ENCODE measurements at places on chromosomes 16 and 17.

GRCh38 chr16:72838951-72839350 is 209.0 kb downstream of the ZFHX3 start:
- DNase-seq: no peak

- no peak for DNase-seq
These were observed 808.3 kb upstream of the EEF2KMT start for GRCh38 chr16:5905935-5906334.

GRCh38 chr16:10180042-10180770 is 2.0 kb downstream of the GRIN2A start:
- no peak for DNase-seq

DNA sequence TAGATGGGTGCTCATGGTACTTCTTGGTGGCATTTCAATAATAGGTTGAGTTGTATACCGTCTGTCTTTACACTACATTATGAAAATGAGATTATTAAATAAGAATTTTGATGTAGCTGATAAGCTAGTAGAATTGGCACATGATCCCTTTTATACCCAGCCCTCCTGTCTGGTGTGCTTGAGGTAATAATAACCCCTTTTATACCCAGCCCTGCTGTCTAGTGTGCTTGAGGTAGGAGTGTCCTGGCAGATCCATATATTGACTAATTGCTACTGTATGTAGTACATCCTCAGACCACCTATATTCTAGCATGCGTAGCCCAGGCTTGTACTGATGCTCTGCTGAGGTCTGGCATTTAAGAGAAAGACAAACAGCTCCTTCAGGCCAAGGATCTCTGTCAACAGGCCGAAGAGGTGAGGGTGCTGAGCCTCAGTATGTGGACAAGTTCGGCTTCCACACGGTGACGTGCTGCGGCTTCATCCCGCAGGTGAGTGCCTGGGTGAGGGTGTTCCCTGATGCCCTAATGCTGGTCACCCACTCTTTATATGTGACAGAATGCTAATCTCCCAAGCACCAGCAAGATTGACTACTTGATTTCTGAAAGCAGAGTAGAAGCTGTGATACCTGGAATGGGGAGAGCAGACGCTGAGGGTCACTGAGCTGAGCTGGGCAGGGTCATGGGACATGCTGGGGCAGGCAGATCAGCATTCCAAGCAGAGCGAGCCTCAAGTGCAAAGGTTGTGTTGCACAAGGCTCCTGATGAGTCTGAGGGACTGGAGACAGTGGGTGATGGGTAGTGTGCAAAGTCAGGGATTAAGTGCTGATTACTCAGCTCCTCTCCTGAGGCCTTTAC is 5.7 kb downstream of the FN3K start:
- DNase-seq: no peak

GRCh38 chr16:2428051-2428783 is 1.0 kb upstream of the CCNF start:
- DNase-seq: peak; percentile 74

- DNase-seq: peak; percentile 92
These were observed 63.9 kb downstream of the RTN4RL1 start for GRCh38 chr17:1961189-1961588.

- no peak for DNase-seq
These were observed 10.6 kb upstream of the GFOD2 start for GRCh38 chr16:67729636-67730248.

GRCh38 chr17:55584055-55584685 is 72.9 kb upstream of the SMIM36 start:
- no peak for DNase-seq

GRCh38 chr17:19546289-19547065 is 12.8 kb downstream of the SLC47A1 start:
- no peak for DNase-seq

DNA sequence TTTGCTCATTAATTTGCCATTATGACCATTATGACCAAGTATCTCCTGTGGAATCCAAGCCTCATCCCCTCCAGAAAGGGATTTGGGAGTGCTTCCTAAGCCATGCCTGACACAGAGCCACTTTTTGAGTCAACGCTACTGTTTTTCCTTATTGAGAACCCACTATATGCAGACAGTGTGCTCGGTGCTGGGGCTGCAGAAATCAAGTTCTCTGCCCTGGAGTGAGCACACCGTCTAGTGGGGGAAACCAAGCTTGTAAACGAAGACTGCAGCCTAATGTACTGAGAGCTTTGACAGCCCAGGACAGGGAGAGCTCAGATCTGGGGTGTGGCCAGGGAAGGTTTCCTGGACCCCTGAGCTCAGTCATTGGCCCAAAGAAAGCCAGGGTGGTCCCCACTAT is 111.0 kb downstream of the ENGASE start:
- DNase-seq: no peak

DNA sequence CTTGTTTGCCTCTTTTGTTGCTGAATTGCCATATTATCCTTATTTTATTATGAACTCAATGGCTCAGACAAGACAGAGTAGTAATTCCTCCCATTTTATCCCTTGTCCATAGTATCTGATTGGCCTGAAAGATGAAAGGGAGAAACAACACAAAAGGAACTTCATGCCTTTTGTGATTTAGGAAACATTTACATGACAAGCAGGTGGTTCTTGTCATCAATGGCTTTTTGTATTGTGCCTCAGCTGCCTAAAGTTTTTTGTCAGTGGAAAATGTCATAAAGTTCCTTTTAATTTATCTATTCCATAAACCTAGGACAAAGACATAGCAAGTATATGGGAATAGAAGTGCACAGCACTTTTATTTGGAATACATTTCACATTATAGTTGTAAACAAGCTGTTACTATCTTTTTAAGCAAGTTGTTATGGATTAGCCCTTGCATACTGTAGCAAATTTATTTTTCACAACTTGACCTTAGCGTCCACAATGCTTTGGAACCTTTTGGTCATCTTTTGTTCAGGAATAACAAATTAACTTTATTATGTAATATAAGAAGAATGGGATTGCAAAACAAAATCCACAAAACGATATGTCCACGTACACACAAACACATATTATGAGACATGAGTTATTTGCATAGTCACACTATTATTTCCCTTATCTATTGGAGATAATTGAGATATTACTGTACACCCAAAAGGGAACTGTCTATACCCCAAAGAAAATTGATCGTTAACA is 12.4 kb upstream of the MPHOSPH6 start:
- no peak for DNase-seq

- DNase-seq: no peak
These were observed 12.5 kb downstream of the POLR2A start for GRCh38 chr17:7496470-7497183.

DNA sequence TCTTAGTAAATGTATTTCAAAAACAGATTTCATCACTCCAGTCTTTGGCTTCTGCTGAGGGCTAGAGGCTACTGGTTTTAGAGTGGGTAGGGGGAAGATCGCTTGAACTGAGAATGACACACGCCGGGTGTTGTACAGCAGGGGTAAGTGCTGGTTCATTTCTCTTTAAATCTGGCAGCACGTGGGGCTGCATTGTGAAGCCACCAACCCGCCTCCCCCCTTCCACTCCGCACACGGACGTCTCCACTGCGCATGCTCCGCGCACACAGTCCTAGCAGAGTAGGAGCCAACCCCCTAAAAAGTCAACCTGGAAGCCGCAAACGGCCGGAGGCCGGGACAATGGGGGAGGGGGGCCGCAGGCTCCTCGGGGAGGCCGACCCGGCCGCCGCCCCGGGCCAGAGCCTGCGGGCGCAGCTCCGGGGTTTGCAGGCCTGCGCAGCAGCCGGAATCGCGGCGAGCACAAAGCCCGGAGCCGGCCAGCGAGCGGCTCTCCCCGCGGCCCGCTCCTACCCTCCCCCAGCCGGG is 1.3 kb downstream of the UBE2G1 start:
- peak; percentile 96 for DNase-seq

GRCh38 chr16:25751230-25751835 is 59.6 kb downstream of the HS3ST4 start:
- no peak for DNase-seq

DNA sequence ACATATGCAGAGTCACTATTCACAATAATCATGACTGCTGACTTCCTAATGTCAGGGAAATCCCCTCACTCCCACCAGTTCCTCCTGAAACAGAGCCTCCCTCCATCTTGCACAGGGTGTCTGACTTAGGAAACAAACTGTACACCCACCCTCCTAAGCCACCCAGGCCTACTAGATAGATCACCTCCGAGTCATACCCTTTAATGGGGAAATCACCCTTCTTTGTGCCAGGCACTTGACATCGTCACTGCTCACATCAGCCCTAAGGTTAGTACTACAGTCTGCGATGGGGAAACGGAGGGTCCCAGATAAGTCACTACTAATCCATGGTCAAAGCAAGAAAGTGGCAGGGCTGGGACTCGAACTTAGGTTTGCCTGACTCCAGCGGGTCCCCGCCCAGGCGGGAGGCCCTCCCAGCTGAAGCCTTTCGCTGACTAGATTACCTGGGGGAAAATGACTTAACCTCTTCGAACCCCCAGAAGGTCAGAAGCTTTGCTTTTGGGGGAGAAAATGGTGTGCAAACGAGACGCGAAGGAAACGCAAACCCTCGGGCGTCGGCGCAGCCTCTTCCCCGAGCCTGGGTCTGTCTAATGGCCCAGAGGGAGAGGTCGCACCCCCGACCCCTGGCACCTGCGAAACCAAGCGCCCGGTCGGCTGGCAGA is 3.4 kb upstream of the MLLT6 start:
- peak; percentile 61 for DNase-seq

DNA sequence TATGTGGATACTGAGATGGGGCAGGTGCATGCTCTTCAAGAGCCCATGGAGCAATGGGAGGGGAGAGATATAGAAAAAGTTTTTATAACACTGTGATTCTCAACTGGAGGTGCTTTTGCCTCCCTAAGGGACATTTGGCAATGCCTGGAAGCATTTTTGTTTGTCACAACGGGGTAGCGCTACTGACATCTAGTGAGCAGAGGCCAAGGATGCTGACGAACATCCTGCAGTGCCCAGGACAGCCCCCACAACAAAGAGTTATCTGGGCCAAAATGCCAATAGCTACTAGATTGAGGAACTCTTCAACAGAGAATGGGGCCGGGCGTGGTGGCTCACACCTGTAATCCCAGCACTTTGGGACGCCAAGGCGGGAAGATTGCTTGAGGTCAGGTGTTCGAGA is 67.2 kb upstream of the CLEC3A start:
- DNase-seq: no peak

- DNase-seq: peak; percentile 92
These were observed at the start of gene RHBDF1 for GRCh38 chr16:72561-73548. RHBDF1 (minus strand) TSS chr16:72631; CDS start chr16:65015, 7,616 bp downstream.

DNA sequence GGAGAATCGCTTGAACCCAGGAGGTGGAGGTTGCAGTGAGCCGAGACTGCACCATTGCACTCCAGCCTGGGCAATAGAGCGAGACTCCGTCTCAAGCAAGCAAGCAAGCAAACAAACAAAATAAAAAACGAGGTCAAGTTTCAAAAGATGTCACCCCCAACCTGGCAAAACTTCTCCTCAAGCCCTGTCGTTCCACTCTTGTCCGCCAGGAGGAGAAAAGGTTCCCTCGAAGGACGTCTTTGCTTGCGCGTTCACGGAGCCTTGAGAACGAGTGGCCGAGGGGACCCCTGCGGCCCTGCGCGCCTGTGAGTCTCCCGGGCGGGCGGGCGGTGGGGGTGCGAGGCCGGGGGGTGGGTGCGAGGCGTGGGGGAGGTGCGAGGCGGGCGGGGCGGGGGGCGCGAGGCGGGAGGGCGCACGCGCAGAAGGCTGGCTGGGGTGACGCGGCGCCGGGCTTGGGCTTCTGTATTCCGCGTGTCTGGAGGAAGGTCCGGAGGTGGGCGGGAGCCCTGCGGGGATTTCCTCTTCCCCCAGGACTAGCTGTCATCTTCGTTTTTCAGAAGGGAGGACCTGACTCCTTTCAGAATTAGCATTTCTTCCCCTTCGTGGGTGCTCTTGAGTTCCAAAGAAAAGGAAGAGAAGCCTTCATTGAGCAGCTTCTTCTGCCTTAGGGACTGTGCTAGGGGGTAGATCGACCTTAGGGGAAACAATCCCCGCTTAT is 3.7 kb downstream of the SLC52A1 start:
- peak; percentile 79 for DNase-seq

- peak; percentile 57 for DNase-seq
These were observed 641 bp downstream of the SBK1 start for GRCh38 chr16:28292731-28293600.

GRCh38 chr17:78981010-78981888 is 1.5 kb upstream of the LGALS3BP start:
- no peak for DNase-seq

DNA sequence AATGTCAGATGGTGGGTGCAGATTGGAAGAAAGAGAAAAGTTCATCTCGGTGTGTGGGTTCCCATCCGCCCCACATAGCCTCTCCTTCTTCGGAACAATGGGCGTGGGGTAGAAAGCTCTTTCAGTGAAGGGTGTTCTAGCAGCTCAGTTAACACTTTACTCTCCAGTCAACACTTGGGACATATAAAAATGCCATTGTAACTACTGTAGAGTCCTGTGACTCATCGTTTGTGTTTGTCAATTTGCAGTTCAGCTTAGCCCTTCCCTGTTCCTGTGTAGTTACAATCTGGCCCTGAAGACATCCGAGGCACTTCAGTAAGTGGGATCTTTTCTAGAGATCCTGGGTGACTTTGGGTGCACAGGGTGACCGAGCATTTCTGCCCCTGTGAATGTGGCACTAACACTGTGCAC is 11.5 kb upstream of the CLEC18C start:
- no peak for DNase-seq

DNA sequence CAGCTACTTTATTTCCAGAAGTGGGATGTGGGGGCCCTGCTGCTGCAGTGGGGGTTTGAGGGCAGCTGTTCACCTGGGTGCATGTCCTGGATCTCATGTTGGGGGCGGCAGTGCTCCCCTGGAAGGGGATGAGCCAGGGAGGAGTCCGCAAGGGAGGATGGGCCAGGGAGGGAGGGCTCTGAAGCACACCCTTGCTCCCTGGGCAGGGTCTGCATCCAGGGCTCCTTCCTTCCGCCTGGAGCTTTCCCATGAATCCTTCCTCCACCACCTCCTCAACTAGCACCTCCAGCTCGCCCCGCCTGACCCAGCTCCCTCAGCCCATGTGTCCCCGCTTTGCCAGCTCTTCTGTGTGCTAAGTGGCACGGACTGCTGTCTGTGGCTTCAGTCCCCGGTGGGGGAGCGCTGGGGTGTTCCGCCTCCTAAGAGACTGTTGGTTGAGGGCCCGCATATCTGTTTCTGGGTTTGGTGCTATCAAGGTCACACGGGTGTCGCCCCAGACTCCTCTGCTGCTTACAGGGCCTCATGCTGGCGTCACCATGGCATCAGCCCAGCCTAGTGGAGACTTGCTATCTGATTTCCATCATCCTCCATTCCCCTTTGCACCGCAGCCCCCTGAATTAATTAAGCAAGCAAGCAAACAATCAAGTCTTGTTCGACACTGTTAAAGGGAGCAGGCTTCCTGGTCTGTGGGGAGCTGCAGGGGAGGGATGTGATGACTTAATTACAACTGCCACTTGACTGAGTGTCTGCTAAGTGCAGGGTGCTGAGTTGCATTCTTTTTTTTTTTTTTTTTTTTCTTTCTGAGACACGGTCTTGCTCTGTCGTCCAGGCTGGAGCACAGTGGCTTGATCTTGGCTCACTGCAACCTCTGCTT is 71.8 kb downstream of the PRKCA start:
- peak; percentile 38 for DNase-seq

DNA sequence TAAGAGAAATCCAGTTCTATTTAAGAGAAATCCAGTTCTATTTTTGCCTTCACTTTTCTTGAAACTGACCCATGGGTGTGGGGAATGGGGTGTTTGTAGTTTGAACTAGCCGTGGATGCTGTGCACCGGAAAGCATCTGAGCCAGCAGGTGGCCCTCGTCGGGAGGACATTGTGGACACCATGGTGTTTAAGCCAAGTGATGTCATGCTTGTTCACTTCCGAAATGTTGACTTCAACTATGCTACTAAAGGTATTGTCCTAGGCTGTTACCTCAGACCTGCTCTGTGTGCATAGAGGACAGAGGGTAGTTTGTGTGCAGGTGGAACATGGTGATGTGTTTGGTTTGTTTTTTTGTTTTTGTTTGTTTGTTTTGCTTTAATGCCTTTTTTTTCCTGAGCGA is 3.3 kb downstream of the ATXN2L start:
- DNase-seq: no peak

- DNase-seq: peak; percentile 67
These were observed 13.2 kb downstream of the TMEM238L start for GRCh38 chr17:10790491-10791401.
